ENCODE measurements at places on chromosomes 6 and 20.

- no peak for DNase-seq
These were observed 274.1 kb upstream of the MAP3K7 start for GRCh38 chr6:90860822-90861601.

- no peak for DNase-seq
These were observed 107.6 kb downstream of the THBS2 start for GRCh38 chr6:169145991-169146501.

- no peak for DNase-seq
These were observed 1.9 kb downstream of the ABRACL start for GRCh38 chr6:139030228-139030963.

- DNase-seq, result no peak
These were observed 42.0 kb downstream of the CDS2 start for GRCh38 chr20:5168651-5169396.

GRCh38 chr6:157063923-157064322 is 259.4 kb downstream of the TMEM242 start:
- no peak for DNase-seq

DNA sequence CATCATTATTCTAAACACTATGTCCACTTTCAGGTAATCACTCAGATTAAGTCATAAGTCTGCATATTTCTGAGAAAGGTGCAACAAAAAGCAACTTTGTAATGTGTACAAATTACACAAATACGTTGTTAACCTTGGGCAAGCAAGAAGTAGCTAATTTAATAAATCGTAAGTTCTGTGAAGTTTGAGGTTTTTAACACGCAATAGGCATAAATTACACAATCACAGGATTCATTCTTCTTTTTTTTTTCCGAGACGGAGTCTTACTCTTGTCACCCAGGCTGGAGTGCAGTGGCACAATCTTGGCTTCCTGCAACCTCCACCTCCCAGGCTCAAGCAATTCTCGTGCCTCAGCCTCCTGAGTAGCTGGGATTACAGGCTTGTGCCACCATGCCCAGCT is 57.2 kb upstream of the F13A1 start:
- no peak for DNase-seq
